HCT116 (cell line): ENCODE measurements at places on chromosomes 4 and X. TPM values are rescaled to one million over a fixed set of nuclear protein-coding genes. Genes with fewer than 3 reads are reported as not detected.

SHROOM4 gene
- 0.05 TPM for total RNA-seq

DNA sequence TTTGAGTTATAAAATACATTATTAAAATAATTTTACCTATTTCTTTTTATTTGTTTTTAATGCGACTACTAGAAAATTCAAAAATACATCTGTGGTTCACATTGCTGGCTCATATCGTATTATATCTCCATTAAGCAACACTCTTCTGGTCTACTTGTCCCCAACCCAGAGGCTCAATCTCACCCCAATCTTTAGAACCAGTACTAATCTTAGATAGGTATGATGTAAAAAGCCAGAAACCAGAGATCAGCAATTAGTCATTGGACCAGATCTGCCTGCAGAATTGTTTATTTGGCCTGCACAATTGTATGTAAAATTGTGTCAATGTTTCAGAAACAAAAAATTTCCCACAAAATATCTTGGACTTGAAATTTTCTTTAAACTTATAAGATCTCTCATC lies 155.5 kb upstream of the BMP3 start:
- H3K27me3 ChIP-seq, result no peaks in the 10 kb centered on the region
- no peaks in the 10 kb centered on the region for H3K4me1 ChIP-seq
- no peak overlapping the region for H3K27ac ChIP-seq
- no peaks in the 10 kb centered on the region for H3K36me3 ChIP-seq
- H3K4me3 ChIP-seq, result no peak overlapping the region

GRCh38 chrX:38672646-38673045 lies 111.3 kb downstream of the TSPAN7 start:
- no peak overlapping the region for H3K4me3 ChIP-seq
- no peak overlapping the region for H3K27ac ChIP-seq

DNA sequence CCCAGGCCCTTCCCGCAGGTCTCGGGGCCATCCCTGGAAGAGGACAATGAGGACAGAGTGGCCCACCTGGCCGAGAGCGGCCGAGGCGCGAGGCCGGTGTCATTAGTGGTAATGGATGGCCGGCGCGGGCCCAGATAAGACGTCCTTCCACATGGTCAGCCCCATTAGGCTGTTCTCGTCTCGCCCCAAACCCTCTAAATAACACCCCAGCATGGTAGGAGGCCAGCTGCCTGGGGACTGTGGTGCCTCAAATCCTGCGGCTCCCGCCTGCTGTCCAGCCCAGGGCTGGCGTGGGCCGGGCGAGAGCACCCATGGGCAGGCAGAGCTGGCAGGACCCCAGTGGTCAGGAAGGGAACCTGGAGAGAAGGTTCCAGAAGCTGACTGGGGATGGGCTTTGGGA lies 121.7 kb downstream of the FAM53A start:
- H3K4me3 ChIP-seq, result no peak overlapping the region
- no peaks in the 10 kb centered on the region for H3K36me3 ChIP-seq
- H3K27me3 ChIP-seq, result no peaks in the 10 kb centered on the region
- H3K27ac ChIP-seq, result no peak overlapping the region
- peaks cover 13% of the 10 kb centered on the region for H3K4me1 ChIP-seq
- no peak for DNase-seq

DNA sequence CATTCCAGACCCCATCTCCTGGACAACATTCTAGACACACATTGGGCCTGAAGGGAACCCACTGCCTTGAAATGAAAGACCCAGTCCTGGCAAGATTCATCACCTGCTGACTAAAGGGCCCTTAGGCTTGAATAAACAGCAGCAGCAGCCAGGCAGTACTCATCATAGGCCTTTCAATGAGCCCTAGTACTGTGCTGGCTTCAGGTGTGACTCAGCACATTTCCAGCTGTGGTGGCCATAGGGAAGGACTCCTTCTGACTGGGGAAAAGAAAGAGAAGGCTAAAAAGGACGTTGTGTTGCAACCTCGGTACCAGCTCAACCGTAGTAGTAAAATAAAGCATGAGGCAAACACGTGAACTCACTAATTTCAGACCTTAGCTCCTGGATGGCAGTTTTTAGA lies 344.0 kb downstream of the ACTRT1 start:
- no peaks in the 10 kb centered on the region for H3K36me3 ChIP-seq
- H3K4me1 ChIP-seq, result no peaks in the 10 kb centered on the region
- no peaks in the 10 kb centered on the region for H3K27me3 ChIP-seq
- no peak for DNase-seq
- no peak overlapping the region for H3K4me3 ChIP-seq
- no peak overlapping the region for H3K27ac ChIP-seq

DNA sequence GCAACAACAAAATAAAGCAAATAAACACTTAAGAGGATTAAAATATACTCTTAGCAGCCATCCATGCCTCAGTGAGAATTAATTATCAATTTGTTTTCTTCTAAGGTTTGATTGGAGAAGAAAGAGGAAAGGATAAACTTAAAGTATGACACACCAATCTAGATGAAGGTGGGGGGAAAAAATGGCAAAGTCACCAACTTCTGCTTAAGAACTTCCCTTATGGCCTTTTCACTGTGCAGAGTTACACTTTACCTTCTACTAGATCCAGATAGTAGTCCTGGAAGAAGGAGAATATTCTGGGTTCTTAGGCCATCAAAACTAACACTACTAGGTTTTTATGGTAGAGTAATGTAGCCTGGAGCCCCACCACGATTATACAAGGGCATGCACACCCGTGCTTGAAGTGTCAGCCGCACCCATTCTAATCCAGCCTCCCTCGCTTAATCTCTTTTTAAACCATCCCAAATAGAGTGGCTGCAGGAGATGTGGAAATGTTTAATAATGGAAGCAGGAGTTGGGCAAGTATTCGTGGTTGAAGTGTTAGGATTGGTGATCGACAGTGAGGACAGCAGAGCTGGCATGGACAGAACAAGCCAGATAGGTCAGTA lies 14.1 kb downstream of the ENPEP start:
- DNase-seq, result no peak
- no peaks in the 10 kb centered on the region for H3K27me3 ChIP-seq
- H3K36me3 ChIP-seq, result no peaks in the 10 kb centered on the region
- H3K4me1 ChIP-seq, result no peaks in the 10 kb centered on the region

DNA sequence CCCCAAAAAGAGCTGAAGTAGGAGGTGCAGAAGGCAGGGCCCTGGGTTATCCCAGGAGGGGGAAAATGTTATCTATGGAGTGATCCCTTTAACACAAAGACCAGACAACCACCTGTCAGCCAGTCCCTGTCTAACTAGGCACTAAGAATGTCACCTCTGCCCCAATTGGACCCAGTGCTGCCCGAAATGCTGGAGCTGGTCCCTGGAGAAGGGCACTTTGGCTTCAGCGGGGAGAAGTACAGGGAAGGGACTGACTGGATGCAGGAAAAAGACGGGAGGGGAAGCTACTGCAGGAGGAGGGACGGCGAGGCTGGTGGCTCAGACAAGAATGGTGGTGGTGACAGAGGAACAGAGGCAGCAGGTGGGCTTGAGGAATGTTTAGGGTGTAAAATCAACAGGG lies 17.3 kb downstream of the PHKA2 start:
- DNase-seq, result no peak
- no peaks in the 10 kb centered on the region for H3K27me3 ChIP-seq
- no peaks in the 10 kb centered on the region for H3K4me1 ChIP-seq
- no peaks in the 10 kb centered on the region for H3K36me3 ChIP-seq
- no peak overlapping the region for H3K27ac ChIP-seq

GRCh38 chrX:100319716-100320115 lies 90.4 kb downstream of the PCDH19 start:
- no peaks in the 10 kb centered on the region for H3K27me3 ChIP-seq
- H3K4me1 ChIP-seq, result no peaks in the 10 kb centered on the region
- H3K27ac ChIP-seq, result no peak overlapping the region
- no peak for DNase-seq

MAGEA1 gene
- total RNA-seq, result not detected

- H3K4me3 ChIP-seq, result no peak overlapping the region
- no peaks in the 10 kb centered on the region for H3K36me3 ChIP-seq
- no peak overlapping the region for H3K27ac ChIP-seq
- no peak for DNase-seq
These were observed 180.7 kb downstream of the ADGRL3 start for GRCh38 chr4:61380865-61381264.

DNA sequence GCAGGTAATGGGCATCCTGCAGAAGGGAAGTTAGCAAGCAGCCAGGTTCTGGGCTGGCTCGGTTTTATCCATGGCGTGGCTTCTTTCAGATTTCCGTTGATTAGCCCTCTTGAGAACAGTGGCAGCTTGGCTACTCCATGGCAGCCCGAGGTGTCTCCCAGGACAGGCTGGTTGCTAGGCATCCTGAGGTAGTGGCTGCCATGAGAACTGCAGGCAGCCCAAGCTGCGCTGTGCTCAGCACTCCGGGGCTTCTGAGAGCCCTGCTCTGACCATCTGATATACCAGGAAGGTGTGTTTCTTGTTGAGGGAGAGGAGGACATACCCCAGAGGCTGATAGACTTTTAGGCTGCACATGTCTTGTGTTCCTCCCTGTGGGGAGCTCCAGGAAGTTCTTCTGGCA lies 253.4 kb upstream of the CASK start:
- no peak overlapping the region for H3K4me3 ChIP-seq
- H3K36me3 ChIP-seq, result no peaks in the 10 kb centered on the region
- no peaks in the 10 kb centered on the region for H3K4me1 ChIP-seq
- no peak overlapping the region for H3K27ac ChIP-seq

TCEAL7 gene
- 0.20 TPM for total RNA-seq

GRCh38 chr4:156959298-156959702 lies 12.3 kb downstream of the PDGFC start:
- no peak for DNase-seq
- H3K36me3 ChIP-seq, result no peaks in the 10 kb centered on the region
- peaks cover 3% of the 10 kb centered on the region; the same call in 1 of the 2 replicates for H3K4me1 ChIP-seq
- no peak overlapping the region for H3K4me3 ChIP-seq
- H3K27me3 ChIP-seq, result no peaks in the 10 kb centered on the region
- no peak overlapping the region for H3K27ac ChIP-seq

LRP2BP gene
- total RNA-seq, result 2.9 TPM

GRCh38 chrX:9352694-9353411 lies 112.0 kb upstream of the TBL1X start:
- no peak for DNase-seq
- H3K36me3 ChIP-seq, result no peaks in the 10 kb centered on the region
- H3K4me3 ChIP-seq, result no peak overlapping the region
- H3K27ac ChIP-seq, result no peak overlapping the region
- H3K27me3 ChIP-seq, result no peaks in the 10 kb centered on the region

CLDN24 gene
- not detected for total RNA-seq

DNA sequence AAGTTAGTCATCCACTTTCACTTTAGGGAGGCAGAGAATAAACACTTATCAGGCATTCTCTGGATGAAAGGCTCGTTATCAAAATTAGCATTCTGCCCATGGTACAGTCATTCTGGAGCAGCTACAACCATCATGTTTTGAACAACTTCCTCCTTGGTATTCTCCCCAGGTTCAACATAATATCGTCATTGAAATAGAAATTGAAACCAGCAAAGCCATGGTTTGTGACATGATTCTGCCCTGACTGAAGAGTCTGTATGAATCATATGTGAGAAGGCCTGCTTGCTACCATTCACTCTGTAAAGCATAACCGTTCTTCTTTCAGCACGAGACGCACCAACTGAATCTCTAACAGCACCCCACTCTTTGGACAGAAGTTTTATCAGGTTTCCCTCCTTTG lies 127.5 kb upstream of the RADX start:
- no peak for DNase-seq
- H3K4me3 ChIP-seq, result no peak overlapping the region
- H3K36me3 ChIP-seq, result no peaks in the 10 kb centered on the region

PAGE5 gene
- total RNA-seq, result not detected

DNA sequence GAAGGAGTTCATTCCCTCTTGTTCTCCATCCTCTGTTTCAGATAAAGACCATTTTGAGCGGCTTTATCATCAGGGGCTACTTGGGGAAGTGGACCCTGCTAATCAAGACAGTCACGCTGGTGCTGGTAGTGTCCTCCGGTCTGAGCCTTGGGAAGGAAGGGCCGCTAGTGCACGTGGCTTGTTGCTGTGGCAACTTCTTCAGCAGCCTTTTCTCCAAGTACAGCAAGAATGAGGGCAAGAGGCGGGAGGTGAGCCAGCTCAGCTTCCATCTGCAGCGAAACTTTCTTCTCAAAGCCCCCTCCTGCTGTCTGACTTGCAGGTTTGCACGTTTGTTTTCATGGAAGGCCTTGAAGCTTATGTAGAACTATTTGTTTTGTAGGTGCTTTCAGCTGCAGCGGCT lies 49.5 kb downstream of the CLCN4 start:
- H3K4me3 ChIP-seq, result no peak overlapping the region
- H3K27me3 ChIP-seq, result no peaks in the 10 kb centered on the region
- H3K36me3 ChIP-seq, result no peaks in the 10 kb centered on the region
- DNase-seq, result no peak
- no peaks in the 10 kb centered on the region for H3K4me1 ChIP-seq

GRCh38 chr4:129043523-129043922 lies 49.8 kb downstream of the SCLT1 start:
- no peaks in the 10 kb centered on the region for H3K4me1 ChIP-seq
- H3K27me3 ChIP-seq, result no peaks in the 10 kb centered on the region
- DNase-seq, result no peak
- H3K27ac ChIP-seq, result no peak overlapping the region

DNA sequence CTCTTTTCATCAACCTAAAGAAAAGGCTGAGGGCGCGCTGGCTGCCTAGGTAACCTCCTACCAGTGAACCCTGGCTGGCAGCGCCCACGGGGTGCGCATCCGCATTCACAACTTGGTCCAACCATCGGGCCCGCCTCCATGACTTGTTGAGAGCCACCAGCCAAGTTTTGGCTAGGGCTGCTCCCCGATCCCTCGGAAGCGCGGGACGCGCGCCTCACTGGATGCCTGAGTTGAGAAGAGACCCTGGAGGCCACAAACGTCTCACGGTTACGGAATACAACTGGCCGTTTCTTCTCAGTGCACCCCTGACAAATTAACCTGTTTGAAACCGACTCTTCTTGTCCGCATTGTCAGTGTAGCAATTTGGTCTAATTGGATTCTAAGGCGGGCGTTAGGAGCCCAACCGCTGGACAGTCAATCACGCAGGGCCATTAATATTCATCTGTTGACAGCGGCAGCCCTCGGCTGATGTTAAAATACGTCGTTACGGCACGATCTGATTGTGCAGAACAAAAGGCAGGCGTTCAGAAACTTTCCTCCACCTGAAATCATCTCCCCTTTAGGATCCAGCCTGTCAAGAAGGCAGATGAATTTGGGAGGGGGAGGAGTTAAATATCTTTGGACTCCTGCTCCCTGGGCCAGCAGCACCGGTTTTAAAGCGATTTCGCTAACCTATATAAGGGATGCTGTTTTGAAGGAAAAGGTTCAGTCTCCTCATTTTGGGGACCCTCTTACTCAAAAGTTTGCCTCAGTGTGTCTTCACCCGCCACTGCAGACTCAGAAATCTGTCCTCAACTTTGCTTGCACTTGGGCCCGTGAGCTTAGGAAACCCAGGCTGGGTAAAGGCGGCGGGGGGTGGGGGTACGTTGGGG lies 1.2 kb downstream of the GPC3 start:
- H3K27me3 ChIP-seq, result no peaks in the 10 kb centered on the region
- no peak for DNase-seq
- H3K36me3 ChIP-seq, result no peaks in the 10 kb centered on the region
- no peak overlapping the region for H3K27ac ChIP-seq

- no peak for DNase-seq
- no peak overlapping the region for H3K4me3 ChIP-seq
- no peaks in the 10 kb centered on the region for H3K36me3 ChIP-seq
These were observed 113.0 kb upstream of the DCLK2 start for GRCh38 chr4:149965206-149965605.
